Stimulated activated CD8-positive, alpha-beta memory T cell treated with anti-CD3 and anti-CD28 coated beads, Interleukin-15, amount 100 ng/mL, for 4 hours (primary cell): ENCODE measurements at places on chromosomes 5 and 9.
A peak's percentile ranks its signal among the peaks of the same experiment; 100 is the strongest.

GRCh38 chr9:92327283-92327850, 1.6 kb downstream of the CENPP start:
- DNase-seq = no peak

GRCh38 chr5:42624912-42625311, 131.7 kb upstream of the CCDC152 start:
- no peak for DNase-seq

DNA sequence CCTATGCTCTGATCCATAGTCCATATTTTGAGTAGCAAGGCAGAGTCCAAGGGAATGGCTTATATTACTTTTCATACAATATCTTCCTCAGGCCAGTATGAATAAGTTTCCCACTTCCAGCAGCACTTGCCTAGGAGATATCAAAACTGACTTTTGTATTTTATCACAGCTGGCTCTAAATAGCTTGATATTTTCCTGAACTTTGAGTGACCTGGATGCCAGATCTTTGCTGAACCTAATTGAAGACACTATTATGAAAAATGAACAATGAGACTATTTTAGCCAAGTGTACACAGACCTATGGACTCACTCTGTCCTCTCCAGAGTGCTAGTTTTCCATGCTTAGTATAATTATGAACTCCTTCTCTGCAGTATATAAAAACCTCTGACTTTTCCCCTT, 475.6 kb upstream of the PTGER4 start:
- no peak for DNase-seq

DNA sequence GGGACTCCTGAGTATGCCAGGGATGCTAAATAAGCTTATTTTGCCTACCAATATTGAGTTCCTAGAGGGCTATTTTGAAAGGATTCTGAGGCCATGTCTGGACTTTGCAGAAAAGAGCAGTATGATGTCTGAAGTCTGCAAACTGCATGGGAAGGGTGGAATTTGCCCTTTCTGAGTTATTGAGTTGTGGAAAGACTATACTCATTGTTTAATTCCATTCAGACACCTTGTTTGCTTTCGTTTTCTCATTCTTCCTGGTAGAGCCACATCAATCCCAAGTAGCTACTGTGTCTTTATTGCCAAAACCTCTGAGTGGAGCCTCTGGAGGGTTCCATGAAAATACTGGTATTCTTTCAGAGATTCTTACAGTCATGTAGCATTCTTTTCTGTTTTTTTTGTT, 50.9 kb upstream of the PPP1R2B start:
- no peak for DNase-seq

- no peak for DNase-seq
Observed at GRCh38 chr9:6549106-6549800, 96.3 kb downstream of the GLDC start.

DNA sequence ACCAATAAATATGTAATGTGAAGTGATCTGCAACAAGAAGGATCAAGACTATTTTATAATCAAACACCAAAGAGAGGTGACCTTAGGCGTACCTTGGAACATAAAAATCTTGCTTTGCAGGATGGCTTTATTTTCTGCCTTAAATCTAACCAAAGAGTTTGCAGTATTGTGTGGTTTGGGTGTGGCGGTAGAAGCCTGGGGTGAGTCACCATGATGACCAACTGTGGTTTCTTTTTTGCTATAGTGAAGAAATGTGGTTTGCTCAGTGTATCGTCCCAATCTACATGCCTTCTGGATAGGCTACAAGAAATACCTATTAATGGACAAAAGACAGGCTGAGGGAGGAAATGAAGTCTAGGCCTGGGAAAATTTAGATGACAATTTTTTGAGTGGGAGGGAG, 5.1 kb upstream of the CAST start:
- DNase-seq = peak; percentile 34

GRCh38 chr5:55480781-55481180, 54.0 kb downstream of the PLPP1 start:
- DNase-seq = no peak

GRCh38 chr9:1235650-1236049, 185.5 kb downstream of the DMRT2 start:
- no peak for DNase-seq

GRCh38 chr9:131432597-131433301, 38.9 kb downstream of the PRRC2B start:
- DNase-seq = no peak
